ENCODE measurements at places on chromosomes 13 and 19. TPM values are rescaled to one million over a fixed set of nuclear protein-coding genes. Genes with fewer than 3 reads are reported as not detected.

DNA sequence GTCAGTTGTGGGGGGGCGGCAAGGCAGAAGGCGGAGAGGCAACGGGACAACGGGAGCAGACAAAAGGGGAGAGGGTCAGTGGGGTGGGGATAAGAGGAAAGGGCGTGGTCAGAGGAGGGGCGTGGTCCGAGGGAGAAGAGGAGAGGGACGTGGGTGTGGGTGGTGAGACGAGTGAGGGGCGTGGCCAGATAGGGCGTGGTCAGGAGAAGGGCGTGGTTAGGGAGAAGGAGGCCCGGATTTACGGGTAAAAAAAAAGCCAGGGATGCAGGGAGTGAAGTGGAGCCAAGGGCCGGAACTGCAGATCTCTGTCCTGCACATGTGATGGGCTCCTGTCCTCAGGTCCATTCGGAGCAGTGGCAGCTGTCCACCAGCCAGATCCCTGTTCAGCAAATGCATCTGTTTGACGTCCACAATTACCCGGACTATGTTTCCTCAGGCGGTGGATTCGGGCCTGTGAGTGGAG lies 21.5 kb downstream of the CPT1C start:
- no peak overlapping the region for H3K4me3 ChIP-seq
- no peak for DNase-seq
- no peaks in the 10 kb centered on the region for H3K27me3 ChIP-seq
- H3K27ac ChIP-seq: no peak overlapping the region

- no peaks in the 10 kb centered on the region for H3K27me3 ChIP-seq
- H3K27ac ChIP-seq: no peak overlapping the region
- no peaks in the 10 kb centered on the region for H3K4me1 ChIP-seq
- DNase-seq: peak; percentile 24
These were observed 22.1 kb upstream of the OLFM2 start for GRCh38 chr19:9958379-9958821.

DNA sequence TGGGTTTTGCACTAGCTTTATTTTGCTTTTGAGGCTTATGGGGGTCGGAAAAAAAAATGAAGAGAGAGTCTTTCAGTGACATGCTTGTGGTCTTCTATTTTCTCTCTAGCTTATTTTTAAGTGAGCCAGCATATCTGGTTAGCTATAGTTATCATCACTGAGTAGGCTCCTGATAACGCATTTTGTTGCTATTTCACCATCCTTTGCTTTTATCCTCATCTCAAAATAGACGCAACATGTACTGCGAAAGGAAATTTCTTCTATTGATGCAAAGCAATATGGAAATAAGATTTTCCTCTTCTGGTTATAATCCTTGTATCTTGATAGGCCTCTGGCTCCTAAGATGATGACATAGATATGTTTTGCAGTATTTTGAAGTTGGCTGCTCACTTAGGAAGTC lies 273.8 kb downstream of the OXGR1 start:
- no peak overlapping the region for H3K4me3 ChIP-seq
- no peaks in the 10 kb centered on the region for H3K4me1 ChIP-seq
- no peak overlapping the region for H3K27ac ChIP-seq
- no peaks in the 10 kb centered on the region for H3K36me3 ChIP-seq
- DNase-seq: no peak

DNA sequence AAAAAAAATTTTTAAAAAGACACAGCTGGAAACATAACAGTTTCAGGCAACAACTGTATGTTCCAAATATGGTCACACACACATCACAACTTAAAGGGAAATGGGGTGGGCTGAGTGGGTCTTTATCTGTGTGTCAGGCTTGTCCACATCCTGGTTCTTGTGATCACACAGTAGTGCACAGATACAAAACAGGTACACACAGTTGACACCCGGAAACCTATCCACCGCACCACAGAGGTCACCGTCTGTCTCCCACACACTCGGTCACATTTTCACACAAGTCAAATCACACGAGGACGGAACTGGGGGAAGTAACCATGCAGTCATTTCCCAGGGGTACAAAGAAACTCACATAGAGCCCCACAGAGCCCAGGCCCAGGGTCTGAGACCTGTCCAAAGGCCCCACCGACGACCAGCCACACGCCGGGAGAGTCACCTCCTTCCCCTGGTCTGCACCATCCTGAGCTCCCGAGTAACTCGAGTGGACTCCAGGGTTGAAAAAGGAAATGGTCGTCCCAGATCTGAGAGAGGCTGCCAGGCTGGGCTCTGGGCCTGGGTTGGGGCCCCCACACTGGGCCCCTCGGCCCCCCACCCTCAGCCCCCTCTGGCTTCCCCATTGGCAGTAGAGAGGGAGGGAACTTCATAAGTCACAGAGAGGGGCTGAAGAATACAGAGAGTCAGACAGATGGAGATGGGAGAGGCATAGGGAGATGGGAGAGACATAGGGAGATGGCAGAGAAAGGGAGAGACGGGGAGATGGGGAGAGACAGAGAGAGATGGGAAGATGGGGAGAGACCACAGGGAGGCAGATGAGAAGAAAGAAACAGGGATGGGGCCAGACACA lies 1.3 kb upstream of the PPAN start:
- H3K36me3 ChIP-seq: peaks cover 26% of the 10 kb centered on the region
- no peaks in the 10 kb centered on the region for H3K27me3 ChIP-seq
- peaks cover 9% of the 10 kb centered on the region for H3K4me1 ChIP-seq
- H3K4me3 ChIP-seq: no peak overlapping the region
- H3K27ac ChIP-seq: peak overlapping the region; percentile 80
- no peak for DNase-seq

- no peaks in the 10 kb centered on the region for H3K36me3 ChIP-seq
- no peak overlapping the region for H3K4me3 ChIP-seq
- no peak for DNase-seq
- H3K27ac ChIP-seq: no peak overlapping the region
These were observed 38.1 kb upstream of the MED4 start for GRCh38 chr13:48132961-48133360.

GRCh38 chr19:15471639-15472101 lies 7.3 kb upstream of the RASAL3 start:
- no peak for DNase-seq
- no peaks in the 10 kb centered on the region for H3K36me3 ChIP-seq
- no peak overlapping the region for H3K4me3 ChIP-seq
- H3K4me1 ChIP-seq: peaks cover 7% of the 10 kb centered on the region
- no peak overlapping the region for H3K27ac ChIP-seq

DNA sequence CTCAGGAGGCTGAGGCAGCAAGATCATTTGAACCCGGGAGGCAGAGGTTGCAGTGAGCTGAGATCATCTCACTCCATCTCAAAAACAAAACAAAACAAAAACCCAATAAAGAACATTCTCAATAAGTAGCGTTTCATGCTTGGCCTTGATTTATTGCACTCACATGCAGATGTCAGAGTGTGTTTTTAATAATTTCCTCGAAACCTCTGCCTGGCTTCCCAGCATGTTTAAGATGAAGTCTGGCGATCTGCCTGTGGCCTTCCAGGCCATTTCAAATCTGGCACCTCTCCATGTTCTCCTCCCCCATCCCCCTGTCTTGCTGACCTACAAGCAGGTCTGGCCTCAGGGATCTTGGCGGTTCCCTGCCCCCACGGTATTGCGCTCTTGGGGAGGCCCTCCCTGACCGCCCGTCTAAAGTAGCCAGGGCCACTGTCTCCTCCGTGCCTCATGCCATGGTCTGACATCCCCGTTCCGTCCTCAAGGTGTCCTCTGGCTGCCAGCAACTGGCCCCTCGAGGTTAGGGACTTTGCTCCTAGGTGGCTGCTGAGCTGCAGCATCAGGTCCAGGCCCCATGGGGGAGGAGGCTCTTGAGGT lies 1.6 kb downstream of the WDR88 start:
- H3K27ac ChIP-seq: no peak overlapping the region
- no peak overlapping the region for H3K4me3 ChIP-seq
- peaks cover 27% of the 10 kb centered on the region for H3K27me3 ChIP-seq
- H3K4me1 ChIP-seq: no peaks in the 10 kb centered on the region

DNA sequence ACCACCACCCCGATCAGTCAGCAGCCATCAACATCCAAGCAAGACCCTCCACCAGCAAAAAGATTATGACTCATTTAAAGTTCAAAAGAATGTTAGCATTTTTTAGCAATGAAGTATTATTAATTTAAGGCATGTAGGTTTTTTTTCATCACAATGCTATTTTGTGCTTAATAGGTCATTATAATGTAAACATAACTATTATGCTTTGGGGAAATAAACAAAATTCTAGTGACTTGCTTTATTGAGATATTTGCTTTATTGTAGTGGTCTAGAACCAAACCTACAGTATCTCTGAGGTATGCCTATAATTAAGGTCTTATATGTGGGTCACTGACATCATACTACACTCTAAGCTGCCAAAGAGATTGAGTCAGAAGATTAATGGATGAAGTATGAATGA lies 20.0 kb downstream of the KLF12 start:
- H3K27me3 ChIP-seq: no peaks in the 10 kb centered on the region
- DNase-seq: no peak
- H3K4me3 ChIP-seq: no peak overlapping the region
- H3K36me3 ChIP-seq: no peaks in the 10 kb centered on the region
- no peak overlapping the region for H3K27ac ChIP-seq

- H3K4me3 ChIP-seq: no peak overlapping the region
- H3K27ac ChIP-seq: no peak overlapping the region
- DNase-seq: no peak
- H3K36me3 ChIP-seq: no peaks in the 10 kb centered on the region
- no peaks in the 10 kb centered on the region for H3K4me1 ChIP-seq
- H3K27me3 ChIP-seq: no peaks in the 10 kb centered on the region
These were observed 48.5 kb downstream of the GNG7 start for GRCh38 chr19:2653710-2654707.

- no peak overlapping the region for H3K4me3 ChIP-seq
- H3K4me1 ChIP-seq: no peaks in the 10 kb centered on the region
- no peaks in the 10 kb centered on the region for H3K36me3 ChIP-seq
These were observed 8.2 kb downstream of the CLC start for GRCh38 chr19:39729594-39729993.

- no peaks in the 10 kb centered on the region for H3K36me3 ChIP-seq
- peaks cover 15% of the 10 kb centered on the region for H3K27me3 ChIP-seq
- no peak within 1 kb of the TSS for H3K27ac ChIP-seq
- H3K4me3 ChIP-seq: peak within 1 kb of the TSS; percentile 40
These were observed at the start of gene FREM2 for GRCh38 chr13:38686577-38687245. Gene FREM2, plus strand, starts transcription at chr13:38687077. Its CDS starts 268 bp downstream, at chr13:38687345.

- H3K4me3 ChIP-seq: no peak overlapping the region
- no peaks in the 10 kb centered on the region for H3K36me3 ChIP-seq
- DNase-seq: no peak
- H3K4me1 ChIP-seq: no peaks in the 10 kb centered on the region
- no peaks in the 10 kb centered on the region for H3K27me3 ChIP-seq
These were observed 6.3 kb upstream of the ZNF69 start for GRCh38 chr19:11881151-11881800.

- no peaks in the 10 kb centered on the region for H3K36me3 ChIP-seq
- no peaks in the 10 kb centered on the region for H3K4me1 ChIP-seq
- DNase-seq: no peak
- no peaks in the 10 kb centered on the region for H3K27me3 ChIP-seq
- H3K27ac ChIP-seq: no peak overlapping the region
- H3K4me3 ChIP-seq: no peak overlapping the region
These were observed 31.6 kb upstream of the USP12 start for GRCh38 chr13:27203186-27203585.

- no peak overlapping the region for H3K27ac ChIP-seq
- H3K4me3 ChIP-seq: no peak overlapping the region
- DNase-seq: no peak
- H3K27me3 ChIP-seq: no peaks in the 10 kb centered on the region
These were observed 50.7 kb downstream of the LHFPL6 start for GRCh38 chr13:39552246-39552645.

DNA sequence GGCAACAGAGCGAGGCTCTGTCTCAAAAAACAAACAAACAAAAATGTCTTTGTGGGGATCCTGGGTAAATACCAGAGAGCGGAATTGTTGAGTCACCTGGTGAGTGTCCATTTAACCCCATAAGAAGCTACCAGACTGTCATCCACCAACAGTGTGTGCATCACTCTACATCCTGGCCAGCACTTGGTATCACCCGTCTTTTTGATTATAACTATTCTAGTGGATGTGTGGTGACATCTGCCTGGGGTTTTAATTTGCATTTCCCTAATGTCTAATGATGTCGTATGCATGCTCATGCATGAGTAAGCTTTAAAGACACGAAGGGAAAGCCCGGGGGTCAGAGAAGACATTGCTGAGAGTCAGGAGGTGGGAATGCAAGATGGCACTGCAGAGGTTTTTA lies 126.7 kb upstream of the MRI1 start:
- no peak for DNase-seq
- H3K27me3 ChIP-seq: no peaks in the 10 kb centered on the region
- no peaks in the 10 kb centered on the region for H3K4me1 ChIP-seq
- no peak overlapping the region for H3K27ac ChIP-seq
- H3K36me3 ChIP-seq: no peaks in the 10 kb centered on the region

GRCh38 chr13:28640861-28641599 lies 17.9 kb upstream of the POMP start:
- no peaks in the 10 kb centered on the region for H3K27me3 ChIP-seq
- no peak for DNase-seq
- no peaks in the 10 kb centered on the region for H3K36me3 ChIP-seq
- H3K27ac ChIP-seq: no peak overlapping the region

DNA sequence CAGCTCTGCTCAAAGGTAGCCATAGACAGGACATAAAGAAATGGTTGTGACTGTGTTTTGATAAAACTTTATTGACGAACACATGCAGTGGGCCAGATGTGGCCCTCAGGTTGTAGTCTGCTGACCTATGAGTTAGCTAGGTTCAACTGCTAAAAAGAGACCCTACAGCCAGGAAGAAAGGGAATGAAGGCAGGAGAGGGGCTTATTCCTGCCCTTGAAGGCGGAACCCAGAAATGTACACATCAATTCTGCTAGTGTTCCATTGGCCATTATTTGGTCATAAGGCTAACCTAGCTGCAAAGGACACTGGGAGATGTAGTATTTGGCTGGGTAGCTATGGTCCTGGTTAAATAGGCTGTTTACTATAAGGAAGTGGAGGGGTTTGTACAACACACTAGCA lies 18.0 kb downstream of the APBA3 start:
- H3K36me3 ChIP-seq: no peaks in the 10 kb centered on the region
- H3K4me1 ChIP-seq: no peaks in the 10 kb centered on the region
- no peak for DNase-seq
- H3K4me3 ChIP-seq: no peak overlapping the region

GRCh38 chr13:32310134-32310706 lies 4.9 kb downstream of the ZAR1L start:
- H3K4me1 ChIP-seq: peaks cover 7% of the 10 kb centered on the region
- no peak overlapping the region for H3K4me3 ChIP-seq
- H3K27me3 ChIP-seq: no peaks in the 10 kb centered on the region
- no peak for DNase-seq

GRCh38 chr13:112795277-112795676 lies 105.4 kb downstream of the ATP11A start:
- no peak overlapping the region for H3K27ac ChIP-seq
- no peak overlapping the region for H3K4me3 ChIP-seq
- DNase-seq: no peak
- no peaks in the 10 kb centered on the region for H3K27me3 ChIP-seq

GRCh38 chr19:31385744-31386143 lies 36.5 kb upstream of the TSHZ3 start:
- H3K36me3 ChIP-seq: no peaks in the 10 kb centered on the region
- H3K4me3 ChIP-seq: no peak overlapping the region
- no peak for DNase-seq
- no peaks in the 10 kb centered on the region for H3K27me3 ChIP-seq

Gene ZNF823
- total RNA-seq: 16.5 TPM

Gene F7
- total RNA-seq: not detected

Gene SLC8A2
- not detected for total RNA-seq

Gene CCL25
- not detected for total RNA-seq

Gene LMTK3
- 1.8 TPM for total RNA-seq

Gene TMEM38A
- total RNA-seq: 3.8 TPM

Gene PDX1
- total RNA-seq: not detected

Gene PSG6
- total RNA-seq: not detected

Gene ZNF208
- 3.7 TPM for total RNA-seq
